Stomach (tissue), 19 donors: ENCODE measurements at places on chromosomes 2 and 18. TPM values are rescaled to one million over a fixed set of nuclear protein-coding genes. Genes with fewer than 3 reads are reported as not detected.

DNA sequence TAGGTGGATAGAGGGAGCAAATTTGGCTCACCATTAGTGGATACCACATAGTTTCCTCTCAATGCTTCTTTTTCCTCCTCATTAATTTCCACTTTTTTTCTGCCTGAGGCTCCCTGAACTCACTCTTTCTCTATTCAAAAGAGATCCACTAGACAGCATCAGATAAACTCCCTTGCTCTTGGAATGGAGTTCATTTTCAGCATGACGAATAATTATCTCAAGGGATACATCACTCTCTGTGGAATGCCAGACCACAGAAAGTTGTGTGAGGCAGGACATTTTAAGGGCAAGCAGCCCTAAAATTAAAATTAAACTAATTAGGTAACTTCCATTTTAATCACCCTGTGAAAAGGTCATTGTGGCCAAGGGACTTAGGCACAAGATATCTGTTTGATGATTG is 1920.1 kb upstream of the CELF4 start:
- no peaks in the 10 kb centered on the region for H3K4me1 ChIP-seq
- H3K27me3 ChIP-seq: no peaks in the 10 kb centered on the region
- no peak overlapping the region for H3K27ac ChIP-seq
- DNase-seq: no peak
- H3K36me3 ChIP-seq: no peaks in the 10 kb centered on the region
- no peak overlapping the region for H3K4me3 ChIP-seq

DNA sequence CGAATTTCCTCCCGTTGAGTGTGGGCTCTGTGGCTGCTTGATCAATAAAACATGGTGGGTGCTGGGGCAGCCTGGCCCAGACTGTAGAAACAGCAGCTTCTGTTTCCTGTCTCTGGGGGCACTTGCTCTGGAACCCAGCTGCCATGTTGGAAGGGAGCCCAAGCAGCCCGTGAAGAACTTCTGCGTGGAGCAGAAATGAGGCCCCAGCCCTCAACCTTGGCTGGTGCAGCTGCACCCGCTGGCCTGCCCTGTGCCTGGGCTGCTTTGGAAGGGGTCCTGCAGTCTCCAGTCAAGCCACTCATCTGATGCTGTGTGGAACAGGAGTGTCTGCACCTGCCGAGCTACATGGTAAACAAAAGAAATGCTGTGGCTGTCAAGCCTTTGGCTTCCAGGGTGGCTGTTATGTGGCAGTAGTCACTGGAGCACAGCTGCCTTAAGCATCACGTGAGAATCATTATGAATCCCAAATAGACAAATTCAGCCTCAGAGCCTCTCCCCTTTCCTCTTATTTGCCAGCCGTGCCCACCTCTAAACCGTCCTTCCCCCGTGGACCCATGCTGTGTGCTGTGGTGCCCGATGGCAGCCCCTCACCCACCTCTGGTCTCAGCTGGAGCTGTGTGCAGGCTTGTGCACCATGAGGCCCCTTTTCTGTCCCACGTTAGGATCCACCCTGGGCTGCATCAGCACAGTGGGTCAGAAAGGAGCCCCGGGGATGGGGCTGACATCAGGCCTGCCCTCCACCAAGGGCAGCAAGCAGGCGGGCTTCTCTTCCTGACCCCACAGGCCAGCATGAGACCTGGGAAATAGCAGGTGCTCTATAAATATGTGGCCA is 134.0 kb upstream of the HDAC4 start:
- no peak for DNase-seq
- no peaks in the 10 kb centered on the region for H3K4me1 ChIP-seq
- H3K36me3 ChIP-seq: no peaks in the 10 kb centered on the region
- H3K27me3 ChIP-seq: peaks cover 10% of the 10 kb centered on the region
- H3K4me3 ChIP-seq: no peak overlapping the region
- H3K27ac ChIP-seq: no peak overlapping the region

GRCh38 chr2:239876271-239876947 is 148.7 kb downstream of the NDUFA10 start:
- H3K27ac ChIP-seq: no peak overlapping the region
- no peak overlapping the region for H3K4me3 ChIP-seq
- H3K4me1 ChIP-seq: no peaks in the 10 kb centered on the region
- DNase-seq: no peak
- H3K27me3 ChIP-seq: peaks cover 6% of the 10 kb centered on the region

DNA sequence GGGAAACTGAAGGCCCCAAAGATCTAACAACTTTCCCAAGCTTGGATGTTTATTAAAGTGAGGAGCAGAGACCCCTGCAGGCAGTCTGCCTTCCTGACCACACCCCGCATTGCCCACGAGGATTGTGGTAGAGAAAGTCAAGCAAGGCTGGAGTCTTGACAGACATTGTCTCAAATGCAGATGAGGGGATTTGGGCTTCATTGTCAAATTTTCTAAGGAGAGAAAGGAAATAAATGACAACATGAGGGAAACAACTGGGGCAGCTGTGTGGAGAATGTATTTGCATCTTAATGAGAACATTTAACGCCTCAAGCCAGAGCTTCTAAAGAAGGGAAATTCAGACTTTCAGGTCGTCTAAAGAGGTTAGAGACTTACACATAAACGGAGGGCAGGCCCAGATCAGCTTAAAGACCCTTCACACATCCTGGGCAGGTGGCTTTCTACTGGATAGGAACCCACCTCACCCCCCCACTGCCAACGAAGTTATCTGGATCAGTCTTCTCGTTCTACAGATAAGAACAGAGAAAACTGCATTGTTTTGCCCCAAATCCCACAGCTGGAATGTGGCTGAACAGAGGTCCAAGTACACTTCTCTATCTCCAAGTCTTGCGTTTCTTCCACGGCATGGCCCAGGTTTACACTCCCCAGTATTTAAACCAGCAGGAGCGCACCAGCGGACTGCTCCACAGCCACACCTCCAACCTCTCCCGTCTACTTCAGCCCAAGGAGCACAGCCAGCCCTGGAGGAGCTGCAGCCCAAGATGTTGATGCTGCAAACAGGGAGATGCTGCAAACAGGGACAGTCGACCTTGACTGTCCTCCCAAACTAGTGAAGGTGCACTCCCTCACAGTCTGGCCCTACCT is 16.2 kb upstream of the SCG2 start:
- H3K36me3 ChIP-seq: no peaks in the 10 kb centered on the region
- no peak for DNase-seq
- H3K27ac ChIP-seq: no peak overlapping the region
- H3K4me3 ChIP-seq: no peak overlapping the region
- no peaks in the 10 kb centered on the region for H3K27me3 ChIP-seq

- no peak overlapping the region for H3K4me3 ChIP-seq
- H3K4me1 ChIP-seq: no peaks in the 10 kb centered on the region
- no peak for DNase-seq
- H3K27me3 ChIP-seq: no peaks in the 10 kb centered on the region
- no peak overlapping the region for H3K27ac ChIP-seq
- H3K36me3 ChIP-seq: peaks cover 66% of the 10 kb centered on the region
Observed at GRCh38 chr2:96702098-96702785, 37.6 kb downstream of the LMAN2L start.

GRCh38 chr18:60246606-60247005 is 126.0 kb downstream of the MC4R start:
- no peak for DNase-seq
- H3K4me1 ChIP-seq: no peaks in the 10 kb centered on the region
- H3K4me3 ChIP-seq: no peak overlapping the region
- no peaks in the 10 kb centered on the region for H3K27me3 ChIP-seq

DNA sequence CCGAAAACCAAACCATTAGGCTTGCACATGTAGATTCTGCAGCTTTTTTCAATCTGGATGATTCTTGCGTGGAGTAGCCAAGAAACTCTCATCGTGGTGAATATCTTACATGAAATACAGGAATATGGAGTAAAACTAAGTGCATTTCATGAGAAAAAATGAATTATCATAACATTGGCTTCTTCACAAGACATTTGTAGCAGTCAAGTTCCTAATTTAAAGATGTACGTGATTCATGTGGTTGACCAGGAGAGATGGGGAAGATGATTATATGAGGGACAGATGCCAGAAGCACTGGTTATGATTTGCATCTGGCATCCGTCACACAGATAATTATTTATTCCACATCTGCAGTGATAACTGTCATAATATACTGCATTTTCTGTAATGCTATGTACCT is 90.4 kb downstream of the ANTXR1 start:
- H3K4me1 ChIP-seq: no peaks in the 10 kb centered on the region
- H3K27ac ChIP-seq: no peak overlapping the region
- no peaks in the 10 kb centered on the region for H3K27me3 ChIP-seq
- DNase-seq: no peak
- H3K4me3 ChIP-seq: no peak overlapping the region
- H3K36me3 ChIP-seq: peaks cover 17% of the 10 kb centered on the region

GRCh38 chr2:96528700-96529375 is 7.7 kb upstream of the ARID5A start:
- no peak overlapping the region for H3K4me3 ChIP-seq
- peak overlapping the region; percentile 99 for H3K27ac ChIP-seq
- peaks cover 55% of the 10 kb centered on the region for H3K4me1 ChIP-seq

GRCh38 chr2:235444101-235444597 is 49.7 kb upstream of the AGAP1 start:
- no peaks in the 10 kb centered on the region for H3K27me3 ChIP-seq
- H3K27ac ChIP-seq: no peak overlapping the region
- no peaks in the 10 kb centered on the region for H3K36me3 ChIP-seq
- H3K4me1 ChIP-seq: no peaks in the 10 kb centered on the region
- no peak for DNase-seq
- no peak overlapping the region for H3K4me3 ChIP-seq

- no peak for DNase-seq
- no peaks in the 10 kb centered on the region for H3K4me1 ChIP-seq
- H3K27ac ChIP-seq: no peak overlapping the region
Observed at GRCh38 chr18:67665266-67665665, 148.7 kb upstream of the DSEL start.

- no peak overlapping the region for H3K4me3 ChIP-seq
- H3K27ac ChIP-seq: no peak overlapping the region
- peaks cover 8% of the 10 kb centered on the region for H3K4me1 ChIP-seq
- H3K36me3 ChIP-seq: no peaks in the 10 kb centered on the region
- no peaks in the 10 kb centered on the region for H3K27me3 ChIP-seq
- no peak for DNase-seq
Observed at GRCh38 chr2:136006658-136007057, 21.2 kb upstream of the DARS1 start.

DNA sequence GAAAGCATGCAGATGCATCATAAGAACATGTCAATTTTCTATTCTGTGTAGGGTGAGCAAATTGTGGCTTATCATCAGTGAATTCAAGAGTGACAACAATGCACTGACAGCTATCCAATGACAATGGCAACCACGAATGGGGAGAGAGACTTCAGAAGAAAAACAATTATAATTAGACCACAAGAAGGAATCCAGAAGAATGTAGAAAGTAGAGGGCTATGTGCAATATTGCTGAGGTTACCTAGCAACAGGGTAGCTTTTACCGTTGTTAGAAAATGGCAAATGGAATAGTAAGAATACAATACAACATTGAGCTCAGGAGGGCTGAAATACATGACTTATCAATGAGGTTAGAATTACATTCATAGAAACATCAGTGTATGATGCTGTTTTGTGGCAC is 71.1 kb upstream of the SESTD1 start:
- no peaks in the 10 kb centered on the region for H3K36me3 ChIP-seq
- H3K27me3 ChIP-seq: no peaks in the 10 kb centered on the region
- no peak for DNase-seq
- peaks cover 28% of the 10 kb centered on the region for H3K4me1 ChIP-seq

DNA sequence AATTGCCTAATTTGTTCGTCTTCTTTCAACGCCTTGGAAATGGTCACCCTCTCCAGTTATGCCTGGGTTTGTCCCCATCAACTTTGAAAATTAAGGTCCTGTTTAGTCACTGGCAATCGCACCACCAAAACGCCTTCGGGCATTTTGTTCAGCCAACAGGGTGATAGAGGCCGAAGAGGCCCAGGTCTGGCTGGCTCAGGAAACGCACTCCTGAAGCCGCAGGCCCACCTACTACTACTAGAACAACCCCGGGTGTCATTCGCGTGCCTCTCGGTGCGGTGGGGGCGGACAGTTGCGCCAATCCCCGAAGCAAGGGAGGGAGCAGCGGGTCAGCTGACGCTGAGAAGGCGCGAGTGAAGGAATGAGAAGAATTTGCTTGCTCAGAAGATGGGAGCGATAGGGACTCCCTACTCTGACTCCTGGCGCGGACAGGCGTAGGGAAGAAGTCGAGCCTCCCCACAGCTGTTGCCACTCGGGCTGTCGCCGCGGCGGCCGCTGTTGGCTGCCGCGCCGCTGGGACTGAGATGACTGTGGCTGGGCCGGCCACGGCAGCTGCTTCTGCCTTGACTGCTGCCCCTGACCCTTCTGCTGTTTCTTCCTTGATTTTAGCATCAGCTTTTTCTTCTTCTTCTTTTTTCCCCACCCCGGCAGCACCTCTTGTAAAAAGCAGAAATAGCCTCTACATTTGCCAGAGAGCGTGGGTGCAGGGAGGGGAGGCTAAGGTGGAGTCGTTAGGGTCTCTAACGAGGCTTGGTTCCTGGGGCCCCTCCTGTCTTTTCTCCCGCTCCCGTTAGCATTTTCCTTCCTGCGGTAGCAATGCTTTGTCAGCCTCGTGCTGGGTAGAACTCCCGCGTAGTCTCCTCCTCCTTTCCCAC is 387.6 kb downstream of the FIGN start:
- peak overlapping the region; percentile 80 for H3K27ac ChIP-seq
- H3K27me3 ChIP-seq: no peaks in the 10 kb centered on the region

DNA sequence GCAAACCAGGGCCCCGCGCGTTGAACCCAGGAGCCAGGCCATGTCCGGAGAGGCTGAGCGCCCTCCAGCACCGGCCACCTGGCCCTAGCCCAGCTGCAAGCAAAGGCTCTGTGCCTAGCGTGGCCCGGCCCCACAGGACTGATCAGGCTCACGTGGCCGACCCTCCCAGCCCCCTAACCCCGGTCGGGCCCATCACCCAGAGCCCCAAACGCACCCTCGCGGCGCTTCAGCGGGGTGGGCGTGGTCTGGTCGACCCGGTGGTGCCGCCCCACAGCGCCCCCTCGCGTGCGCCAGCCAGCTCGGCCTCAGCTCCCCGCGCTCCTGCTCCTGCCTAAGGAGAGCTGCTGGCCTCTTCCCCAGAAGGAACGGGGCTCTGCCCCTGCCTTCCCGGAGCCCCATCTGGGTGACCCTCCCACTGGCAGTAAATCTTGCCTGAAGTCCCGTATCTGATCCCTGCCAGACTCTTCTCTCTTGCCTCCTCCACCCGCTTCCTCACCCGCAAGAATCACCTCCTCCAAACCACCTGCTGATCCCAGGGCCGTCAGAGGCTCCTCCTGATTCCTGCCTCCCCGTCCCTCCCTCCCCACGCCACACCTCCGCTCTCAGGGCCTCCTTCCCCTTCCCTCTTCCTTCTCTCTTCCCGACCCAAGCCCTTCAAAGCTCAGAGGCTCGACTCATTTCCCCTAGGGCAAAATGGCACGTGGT is 12.3 kb upstream of the TEX51 start:
- H3K4me1 ChIP-seq: peaks cover 12% of the 10 kb centered on the region
- peaks cover 10% of the 10 kb centered on the region for H3K27me3 ChIP-seq
- no peak for DNase-seq

RIF1 gene
- 36.2 TPM for total RNA-seq

CHRNG gene
- not detected for total RNA-seq

LHCGR gene
- not detected for total RNA-seq

CXCR4 gene
- not detected for total RNA-seq

IL36RN gene
- total RNA-seq: not detected

SRBD1 gene
- total RNA-seq: 37.9 TPM

IL1RL1 gene
- 61.7 TPM for total RNA-seq

GPR55 gene
- total RNA-seq: 0.37 TPM

SYT4 gene
- not detected for total RNA-seq

IL1B gene
- 1.2 TPM for total RNA-seq

CDH19 gene
- total RNA-seq: 15.5 TPM

VWA3B gene
- 4.9 TPM for total RNA-seq
